ENCODE measurements at places on chromosomes 4 and X.

GRCh38 chr4:58553679-58554078, 1443.5 kb upstream of the IGFBP7 start:
- no peak for DNase-seq

- no peak for DNase-seq
Measured at GRCh38 chr4:19983072-19983471, 268.6 kb upstream of the SLIT2 start.

DNA sequence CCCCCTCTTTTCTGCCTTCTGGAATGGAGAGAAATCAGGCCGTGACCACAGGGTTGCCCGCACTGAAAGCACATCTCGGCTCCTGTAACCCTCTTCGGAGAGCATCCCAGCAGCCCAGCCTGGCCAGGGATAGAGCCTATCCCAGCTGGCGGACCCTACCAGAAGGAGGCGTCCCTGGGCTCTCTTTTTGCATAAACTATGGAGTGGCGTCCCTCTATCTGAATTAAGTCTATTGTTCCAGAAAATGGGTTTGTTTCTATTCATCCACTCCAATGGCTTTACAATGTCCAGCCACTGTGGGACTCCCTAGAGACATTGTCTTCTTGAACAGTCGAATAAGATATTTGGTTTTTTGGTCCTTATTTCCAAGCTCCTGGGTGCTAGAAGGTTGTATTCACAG, 689 bp upstream of the NHSL2 start:
- peak; percentile 38 for DNase-seq

- peak; percentile 76 for DNase-seq
Measured at GRCh38 chr4:52234561-52235440, 183.7 kb downstream of the SPATA18 start.

- DNase-seq, result peak; percentile 13
Measured at GRCh38 chr4:170089274-170089667, 485 bp downstream of the AADAT start.

DNA sequence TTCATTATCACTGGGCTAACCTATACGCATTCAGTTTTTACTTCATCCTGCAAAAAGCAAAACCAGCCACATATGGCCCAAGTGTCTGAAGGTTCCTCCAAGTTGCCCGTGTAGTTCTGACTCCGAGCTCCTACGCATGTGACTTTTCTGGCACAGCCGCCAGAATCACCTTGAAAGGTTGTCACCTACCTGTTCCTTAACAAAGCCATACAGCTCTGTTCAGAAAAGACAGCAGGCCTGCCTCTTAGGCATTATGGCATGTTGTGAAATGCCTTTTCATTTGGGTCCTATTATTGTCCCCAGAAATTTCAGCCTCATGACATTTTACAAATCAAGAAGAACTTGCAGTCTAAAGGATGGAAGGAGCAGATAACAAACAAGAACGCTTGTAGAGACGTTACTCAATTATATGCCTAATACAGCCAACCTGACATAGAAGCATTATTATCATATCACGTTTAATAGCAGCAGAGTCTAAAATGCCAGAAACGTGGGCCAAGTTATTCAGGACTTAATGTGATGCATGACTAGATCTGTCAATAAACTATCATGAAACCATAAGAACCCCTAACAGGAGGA, 118.5 kb downstream of the RBM47 start:
- no peak for DNase-seq

DNA sequence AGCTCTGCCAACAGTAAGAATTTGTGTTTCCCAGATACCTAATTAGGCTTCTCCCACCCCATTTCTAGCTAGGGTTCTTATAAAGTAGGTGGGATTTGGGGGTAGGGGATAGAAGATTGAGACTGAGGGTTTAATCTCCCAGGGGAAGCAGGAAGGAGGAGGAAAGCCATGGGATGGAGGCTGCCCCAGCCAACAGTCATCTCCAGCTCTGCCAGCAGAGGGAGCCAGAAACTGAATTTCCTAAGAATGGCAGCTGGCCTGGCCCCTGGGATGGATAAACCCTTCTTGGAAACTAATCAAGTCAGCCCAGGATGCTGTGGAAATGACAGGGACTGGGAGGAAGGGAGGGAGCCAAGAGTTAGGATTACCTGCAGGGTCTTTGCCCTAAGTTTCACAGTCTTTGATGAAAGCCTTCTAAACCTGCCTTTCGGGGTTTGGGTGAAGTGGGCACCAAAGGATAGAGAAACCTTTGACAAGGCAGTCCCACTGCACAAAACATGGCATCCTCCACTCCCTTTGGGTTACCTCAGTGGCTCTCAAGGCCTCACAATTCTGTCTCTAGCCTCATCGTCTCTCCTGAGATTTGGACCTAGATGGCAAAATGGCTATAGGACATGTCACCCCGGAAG, 6.7 kb upstream of the ERCC6L start:
- peak; percentile 66 for DNase-seq

DNA sequence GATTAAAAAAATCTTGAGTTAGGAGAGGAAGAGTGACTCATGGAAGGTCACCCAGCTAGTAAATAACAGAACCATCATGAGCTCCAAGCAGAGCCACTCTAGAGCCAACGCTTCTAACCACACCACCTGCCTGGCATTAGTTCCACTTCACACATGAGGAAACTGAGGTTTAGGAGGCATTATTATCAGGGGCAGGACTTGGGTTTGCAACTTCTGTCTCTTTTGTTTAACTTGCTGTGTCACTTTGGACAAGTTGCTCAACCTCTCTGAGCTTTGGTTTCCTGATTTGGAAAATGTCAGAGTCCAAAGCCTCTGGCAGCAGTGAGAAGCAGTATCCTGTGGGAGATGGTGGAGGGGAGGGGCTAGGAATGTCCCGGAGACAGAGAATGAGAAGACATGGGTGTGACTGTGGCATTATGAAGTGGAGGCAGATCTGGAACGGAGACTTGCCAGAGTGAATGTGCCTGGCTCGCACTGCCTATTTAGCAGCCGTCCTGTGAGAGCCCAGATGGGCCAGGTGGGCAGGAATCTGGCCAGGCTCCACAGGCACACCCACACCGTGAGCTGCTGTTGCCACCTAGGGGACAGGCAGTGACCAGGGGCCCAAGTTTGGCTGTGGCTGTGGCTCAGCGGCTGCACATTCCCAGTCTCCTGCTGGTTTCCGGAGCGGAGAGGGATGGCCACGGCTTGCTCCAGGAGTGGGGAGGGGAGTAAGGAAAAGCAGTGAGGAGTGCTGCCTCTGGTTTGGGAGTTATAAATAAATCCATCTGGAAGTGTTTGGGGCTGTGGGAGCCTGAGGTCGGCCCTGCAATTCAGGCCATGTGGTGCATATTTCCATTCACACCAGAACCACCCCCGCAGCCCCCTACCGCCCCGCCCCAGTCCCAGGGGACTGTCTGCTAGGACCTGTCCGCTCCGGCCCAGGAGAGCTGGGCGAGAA, 93.4 kb downstream of the NHSL2 start:
- DNase-seq, result no peak

- no peak for DNase-seq
Measured at GRCh38 chr4:96056346-96056934, 216.5 kb downstream of the PDHA2 start.

DNA sequence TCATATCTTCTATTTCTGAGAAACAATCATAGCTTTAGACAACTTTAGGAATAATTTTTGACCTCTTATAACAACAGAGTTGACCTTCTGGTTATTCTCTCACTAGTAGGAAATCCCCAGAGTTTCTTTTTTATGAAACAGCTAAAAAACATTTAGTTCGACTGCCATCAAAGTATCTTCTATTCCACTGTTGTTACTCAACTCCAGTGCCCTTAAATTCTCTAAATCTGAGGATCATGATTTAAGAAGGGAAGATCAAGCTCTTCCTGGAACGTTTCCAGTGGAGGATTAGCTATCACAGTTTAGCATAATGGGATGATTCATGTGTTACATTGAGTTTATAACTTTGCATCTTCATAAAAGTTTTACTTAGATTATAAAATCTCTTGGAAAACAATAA, 134.9 kb upstream of the VEGFC start:
- DNase-seq, result no peak

GRCh38 chrX:107008034-107008433, 8.0 kb upstream of the MORC4 start:
- no peak for DNase-seq

DNA sequence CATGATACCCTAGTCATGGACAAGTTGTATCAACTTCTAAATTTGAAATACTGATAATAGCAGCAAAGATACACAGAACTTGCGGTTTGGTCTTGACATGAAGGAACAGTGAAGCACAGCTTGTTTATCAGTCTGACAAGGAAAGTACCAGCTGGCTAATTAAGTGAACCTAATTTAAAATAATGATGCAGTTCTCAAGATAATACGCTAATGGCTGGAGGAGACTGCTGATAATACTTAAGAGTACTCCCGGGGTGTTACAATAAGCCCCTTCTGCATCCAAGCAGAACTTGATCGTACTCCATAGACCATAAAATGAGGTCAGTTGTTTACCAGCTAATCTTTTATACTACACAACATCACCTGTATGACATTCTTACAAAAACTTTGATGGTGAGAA, 697.5 kb downstream of the FSTL5 start:
- DNase-seq, result no peak

GRCh38 chr4:59553063-59553720, 1646.9 kb upstream of the ADGRL3 start:
- DNase-seq, result peak; percentile 48

- DNase-seq, result no peak
Measured at GRCh38 chr4:87416965-87417364, 5.4 kb upstream of the NUDT9 start.

DNA sequence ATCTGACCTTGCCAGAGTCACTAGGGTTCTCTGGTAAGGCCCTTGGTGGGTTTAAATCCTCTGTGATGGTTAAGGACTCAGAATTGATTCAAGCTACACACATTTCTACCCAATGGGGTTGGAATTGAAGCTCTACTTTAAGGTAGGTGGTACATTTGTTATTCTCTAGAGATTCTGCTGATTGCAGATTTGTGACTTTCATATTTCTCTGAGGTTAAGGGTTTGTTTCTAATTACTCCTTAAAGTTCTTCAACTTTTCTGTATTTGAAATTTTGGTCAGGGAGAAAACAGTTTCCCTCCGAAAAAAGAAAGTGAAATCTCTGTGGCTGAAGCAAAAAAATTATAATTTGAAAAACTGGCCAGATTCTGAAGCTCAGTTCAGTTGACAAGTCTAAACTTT, 25.8 kb upstream of the USP46 start:
- no peak for DNase-seq

DNA sequence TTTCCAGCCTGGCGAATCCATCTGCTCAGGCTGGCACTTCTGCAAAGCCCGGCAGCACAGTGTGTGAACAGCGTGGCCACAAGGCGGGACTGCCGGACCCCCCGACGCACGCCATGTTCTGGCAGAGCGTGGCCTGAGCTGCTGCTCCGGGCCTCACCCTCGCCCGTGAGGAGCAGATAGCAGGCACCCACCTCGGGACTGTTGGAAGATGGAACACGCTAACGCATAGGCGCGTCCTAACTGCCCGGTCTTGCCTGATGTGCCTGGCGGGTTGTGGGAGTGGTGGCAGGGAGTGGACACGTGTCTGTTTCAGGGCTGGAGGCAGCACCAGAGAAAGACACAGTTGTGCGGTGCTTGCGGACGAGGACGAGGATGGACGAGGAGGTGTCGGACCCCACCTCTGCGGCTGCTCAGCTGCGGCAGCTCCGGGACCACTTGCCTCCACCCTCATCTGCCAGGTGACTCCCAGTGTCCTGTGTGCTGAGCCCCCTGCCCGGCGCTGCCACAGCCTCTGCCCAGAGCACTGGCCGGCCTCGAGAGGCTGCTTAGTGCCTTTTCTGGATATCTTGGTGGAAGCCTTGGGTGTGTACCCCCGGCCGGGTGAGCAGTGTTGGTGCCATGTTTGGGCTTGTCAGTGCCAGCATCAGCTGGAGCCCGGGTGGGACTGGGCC, 28.2 kb downstream of the UVSSA start:
- no peak for DNase-seq

DNA sequence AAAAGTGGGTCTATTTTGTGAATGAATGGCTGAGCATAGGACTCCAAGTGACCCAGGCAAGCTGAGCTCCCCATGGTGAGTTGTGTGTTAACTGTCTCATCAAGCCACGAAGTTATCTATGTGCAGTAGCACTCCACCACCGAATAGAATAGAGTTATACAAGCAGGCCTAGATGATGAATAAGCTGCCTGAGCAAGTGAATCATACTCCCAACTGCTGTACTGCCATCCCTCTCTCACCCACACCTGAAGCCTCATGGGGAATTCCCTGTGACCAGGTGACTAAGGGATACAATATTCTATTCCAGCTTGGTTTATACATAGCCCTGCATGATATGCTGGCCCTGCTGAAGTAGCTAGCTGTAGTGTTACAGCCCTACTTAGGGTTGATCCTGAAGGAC, 38.7 kb downstream of the KDM5C start:
- no peak for DNase-seq

- DNase-seq, result no peak
Measured at GRCh38 chrX:38103857-38104812, 97.8 kb downstream of the SYTL5 start.

DNA sequence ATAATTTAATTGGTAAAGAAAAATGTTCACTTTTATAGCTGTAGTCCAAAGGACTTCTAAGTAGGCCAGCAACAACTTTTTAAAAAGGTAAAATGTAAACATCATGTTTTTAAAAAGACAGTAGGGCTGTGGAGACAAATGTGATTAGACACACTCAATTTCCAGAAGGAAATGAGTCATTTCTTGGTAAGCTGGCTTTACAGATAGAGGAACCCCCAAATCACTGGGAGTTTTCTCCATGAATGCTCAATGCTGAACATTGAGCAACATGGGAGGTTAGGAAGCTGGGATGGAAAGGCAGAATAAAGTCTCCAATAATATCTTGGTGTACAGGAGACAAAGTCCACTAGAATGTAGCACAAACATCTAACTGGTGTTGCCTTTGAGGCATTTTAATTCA, 121.3 kb downstream of the NWD2 start:
- no peak for DNase-seq

- DNase-seq, result peak; percentile 25
Measured at GRCh38 chrX:95764972-95765451, 919.6 kb upstream of the DIAPH2 start.

DNA sequence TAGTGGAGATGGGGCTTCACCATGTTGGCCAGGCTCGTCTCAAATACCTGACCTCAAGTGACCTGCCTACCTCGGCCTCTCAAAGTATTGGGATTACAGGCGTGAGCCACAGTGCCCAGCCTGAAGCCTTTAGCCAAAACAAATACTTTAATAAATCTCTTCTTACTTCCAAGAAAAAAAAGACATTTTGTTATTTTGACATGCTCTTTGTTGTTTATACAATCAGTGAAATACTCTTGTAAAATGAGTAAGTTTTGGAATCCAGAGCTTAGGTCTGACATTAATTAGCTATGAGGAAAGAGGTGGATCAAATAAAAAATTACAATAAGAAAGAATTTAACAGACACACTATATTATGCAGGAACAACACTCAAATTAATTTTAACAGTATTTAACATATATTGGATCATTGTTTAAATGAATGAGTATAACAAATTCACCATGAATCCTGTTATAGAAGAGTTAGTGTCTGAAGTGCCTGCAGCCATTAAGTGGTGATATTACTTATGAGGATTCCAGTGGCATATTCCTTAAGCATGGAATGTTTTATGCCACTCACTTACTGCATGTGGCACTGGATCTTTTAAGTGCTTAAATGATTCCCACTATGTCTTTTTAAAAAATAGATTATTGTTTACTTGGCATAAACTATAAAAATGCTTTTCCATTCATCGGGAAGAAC, 260.1 kb upstream of the GIMD1 start:
- DNase-seq, result no peak

GRCh38 chr4:48546336-48546735, 56.3 kb downstream of the ZAR1 start:
- peak; percentile 7 for DNase-seq
